ENCODE measurements at places on chromosomes 2 and 18. TPM values are rescaled to one million over a fixed set of nuclear protein-coding genes. Genes with fewer than 3 reads are reported as not detected.
A peak's percentile ranks its signal among the peaks of the same experiment; 100 is the strongest.

GRCh38 chr2:20633001-20633400 is 17.9 kb downstream of the HS1BP3 start:
- DNase-seq, result no peak

DNA sequence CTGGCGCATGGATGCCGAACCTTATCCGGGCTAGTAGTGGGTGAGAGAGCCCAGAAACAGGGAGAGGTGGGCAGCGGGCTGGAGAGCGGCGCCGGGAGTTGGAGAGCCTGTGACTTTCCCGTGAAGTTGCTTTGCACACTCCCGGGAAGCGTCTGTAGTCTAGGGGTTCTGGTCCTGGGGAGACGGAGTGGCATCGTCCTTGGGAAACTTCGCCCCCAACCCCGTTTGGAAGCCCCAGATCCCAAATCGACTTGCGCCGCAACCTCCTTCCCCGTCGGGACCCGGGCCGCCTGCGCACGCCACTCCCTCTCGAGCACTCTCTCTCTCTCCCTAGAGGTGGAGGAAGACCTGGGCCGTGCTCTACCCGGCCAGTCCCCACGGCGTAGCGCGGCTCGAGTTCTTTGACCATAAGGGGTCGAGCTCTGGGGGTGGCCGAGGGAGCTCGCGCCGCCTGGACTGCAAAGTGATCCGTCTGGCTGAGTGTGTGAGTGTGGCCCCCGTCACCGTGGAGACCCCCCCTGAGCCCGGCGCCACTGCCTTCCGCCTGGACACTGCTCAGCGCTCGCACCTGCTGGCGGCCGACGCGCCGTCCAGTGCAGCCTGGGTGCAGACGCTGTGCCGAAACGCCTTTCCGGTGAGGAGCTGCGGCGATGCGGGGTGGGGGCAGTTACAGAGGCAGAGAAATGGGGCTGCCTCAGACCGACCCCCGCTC is 456 bp downstream of the DOK1 start:
- DNase-seq, result no peak

AGXT gene
- total RNA-seq, result not detected

STRADB gene
- total RNA-seq, result 41.1 TPM

- DNase-seq, result no peak
These were observed 75.4 kb upstream of the MAP2 start for GRCh38 chr2:209348433-209348832.

DNA sequence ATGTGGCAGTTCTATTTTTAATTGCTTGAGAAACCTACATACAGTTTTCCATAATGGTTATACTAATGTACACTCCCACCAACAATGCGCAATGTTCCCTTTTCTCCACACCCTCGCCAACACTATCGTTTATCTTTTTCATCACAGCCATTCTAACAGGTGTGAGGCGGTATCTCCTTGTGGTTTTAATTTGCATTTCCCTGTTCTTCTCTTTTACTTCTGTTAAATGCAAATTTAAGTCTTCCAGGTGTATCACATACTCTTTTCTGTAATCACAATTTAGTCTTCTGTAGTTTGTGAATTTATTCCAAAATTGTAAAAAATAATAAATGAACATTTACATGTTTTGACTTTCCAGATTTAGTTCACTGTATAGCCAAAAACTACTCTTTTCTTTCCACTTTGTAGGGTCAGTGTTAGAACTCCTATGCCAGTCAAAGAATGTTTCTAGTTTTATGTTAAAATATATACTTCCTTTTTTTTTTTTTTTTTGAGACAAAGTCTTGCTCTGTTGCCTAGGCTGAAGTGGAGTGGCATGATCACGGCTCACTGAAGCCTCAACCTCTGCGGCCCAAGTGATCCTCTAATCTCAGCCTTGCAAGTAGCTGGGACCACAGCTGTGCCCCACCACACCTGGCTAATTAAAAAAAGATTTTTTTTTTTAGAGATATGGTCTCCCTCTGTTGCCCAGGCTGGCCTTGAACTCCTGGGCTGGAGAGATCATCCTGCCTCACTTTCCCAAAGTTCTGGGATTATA is 15.4 kb upstream of the ACYP2 start:
- DNase-seq, result no peak

- DNase-seq, result no peak
These were observed 147.2 kb downstream of the TMEFF2 start for GRCh38 chr2:192047315-192048107.

GRCh38 chr18:36623681-36624190 is 205.1 kb downstream of the TPGS2 start:
- peak; percentile 6 for DNase-seq

CASP10 gene
- 7.9 TPM for total RNA-seq

DNA sequence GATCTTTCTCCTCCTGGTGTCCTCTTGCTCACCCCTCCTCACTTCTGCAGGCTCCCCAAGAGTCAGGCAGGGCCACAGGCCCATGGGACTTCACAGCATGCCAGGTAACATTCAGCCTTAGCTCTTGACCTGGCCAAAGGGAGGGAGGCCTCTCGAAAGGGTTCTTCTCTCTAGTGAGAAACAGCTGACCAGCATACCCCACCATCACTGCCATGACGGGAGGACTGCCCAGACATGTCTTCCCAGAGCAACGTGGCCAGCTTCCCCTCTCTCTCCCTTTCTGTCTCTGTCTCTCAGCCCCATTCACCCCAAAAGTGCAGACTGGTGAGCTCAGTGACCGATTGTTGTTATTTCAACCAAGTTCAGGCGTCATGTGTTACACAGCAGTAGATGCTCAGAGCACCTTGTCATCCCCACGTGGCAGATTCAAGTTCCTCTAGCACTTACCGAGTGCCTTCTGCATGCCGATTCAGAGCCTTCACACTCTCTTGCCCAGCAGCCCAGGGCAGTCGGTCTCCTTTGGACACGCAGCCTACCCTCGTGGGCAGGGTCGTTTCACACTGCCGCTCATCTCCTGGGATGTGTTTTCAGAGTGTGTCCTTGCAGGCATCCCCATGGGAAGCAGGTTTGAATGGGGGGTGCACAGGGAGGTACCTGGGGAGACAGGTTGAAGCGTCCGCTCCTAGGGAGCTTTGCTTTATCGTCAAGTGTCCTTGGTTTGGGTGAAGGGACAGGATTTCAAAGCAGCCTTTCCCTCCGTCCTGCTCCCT is 259.9 kb downstream of the NDUFA10 start:
- no peak for DNase-seq

DNA sequence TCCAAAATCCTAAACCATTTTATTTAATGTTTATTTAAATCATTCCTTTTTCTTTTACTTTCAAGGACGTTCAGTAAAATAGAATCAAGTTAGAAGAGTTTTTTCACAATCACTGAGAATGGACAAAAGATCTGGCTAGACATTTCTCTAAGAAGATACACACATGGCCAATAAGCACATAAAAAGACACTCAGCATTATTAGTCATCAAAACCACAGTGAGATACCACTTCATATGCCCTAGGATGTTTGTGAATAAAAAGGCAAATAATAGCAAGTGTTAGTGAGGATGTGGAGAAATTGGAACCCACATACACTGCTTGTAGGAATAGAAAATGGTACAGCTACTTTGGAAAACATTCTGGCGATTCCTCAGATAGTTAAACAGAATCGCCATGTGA is 76.1 kb downstream of the RHBDD1 start:
- DNase-seq, result peak; percentile 76

Data from M059J (cell line).